Fibroblast of lung (primary cell): ENCODE measurements at places on chromosomes 11 and 22.

DNA sequence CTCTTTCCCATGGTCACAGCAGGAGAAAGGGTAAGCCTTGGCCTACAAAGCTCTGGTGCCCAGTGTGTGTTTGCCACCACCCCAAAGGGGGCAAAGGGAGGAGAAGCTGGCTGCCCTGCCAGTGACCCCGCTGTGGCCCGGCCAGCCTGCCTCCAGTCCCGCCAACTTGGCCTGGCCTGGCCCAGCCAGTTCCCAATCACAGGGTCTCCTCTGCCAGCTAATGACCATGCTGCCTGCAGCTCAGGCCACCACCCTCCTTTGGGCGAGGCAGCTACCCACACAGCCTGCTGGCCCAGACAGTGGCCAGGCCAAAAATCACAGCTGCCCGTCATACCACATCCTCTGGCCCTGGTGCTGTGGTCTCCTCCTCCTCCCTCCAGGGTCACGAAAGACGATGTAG lies 5.1 kb downstream of the GDPD5 start:
- no peak for DNase-seq
- H3K27ac ChIP-seq, result no peak overlapping the region
- no peaks in the 10 kb centered on the region for H3K36me3 ChIP-seq
- H3K4me1 ChIP-seq, result no peaks in the 10 kb centered on the region

DNA sequence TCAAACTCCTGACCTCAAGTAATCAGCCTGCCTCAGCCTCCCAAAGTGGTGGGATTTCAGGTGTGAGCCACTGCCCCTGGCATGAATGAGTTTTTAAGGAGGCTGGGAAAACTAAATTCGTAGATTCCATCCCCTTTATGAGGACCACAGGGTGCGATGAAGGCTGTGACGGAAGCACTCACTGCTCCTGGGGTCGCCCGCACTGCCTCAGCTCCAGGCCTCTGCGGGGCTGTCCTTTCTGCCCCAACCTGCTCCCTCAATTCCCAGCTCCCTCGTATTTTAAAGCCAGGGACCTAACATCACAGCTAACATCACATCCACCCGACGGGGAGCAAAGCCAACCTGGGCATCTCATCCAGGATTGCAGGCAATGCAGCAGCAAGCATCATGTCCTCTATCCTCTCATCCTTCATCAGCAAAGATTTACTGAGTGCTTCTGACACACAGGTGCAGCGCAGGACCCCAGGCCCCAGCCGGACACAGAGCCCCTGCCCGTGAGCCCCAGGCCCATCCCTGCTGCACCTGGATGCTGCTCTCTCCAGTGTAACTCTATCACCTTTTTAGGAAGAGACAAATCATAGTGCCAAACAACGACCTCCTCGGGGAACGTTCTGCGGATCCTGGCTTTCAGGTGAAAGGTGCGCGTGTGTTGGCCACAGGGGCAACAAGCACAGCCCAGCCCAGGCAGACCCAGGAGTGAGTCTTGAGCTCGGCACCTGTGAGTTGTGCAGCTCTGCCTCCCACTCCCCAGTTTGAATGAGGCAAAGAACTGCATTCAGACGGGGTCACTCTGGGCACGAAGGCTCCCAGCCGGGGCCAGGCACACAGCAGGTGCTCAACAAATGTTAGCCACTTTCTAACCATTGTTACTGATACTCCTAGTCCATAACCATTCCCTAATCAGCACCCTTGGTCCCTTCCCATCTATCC lies 134.3 kb downstream of the CRYBB2 start:
- H3K27ac ChIP-seq, result no peak overlapping the region
- H3K27me3 ChIP-seq, result no peaks in the 10 kb centered on the region
- H3K4me3 ChIP-seq, result no peak overlapping the region
- H3K4me1 ChIP-seq, result no peaks in the 10 kb centered on the region
- no peak for DNase-seq
- peaks cover 8% of the 10 kb centered on the region for H3K36me3 ChIP-seq

DNA sequence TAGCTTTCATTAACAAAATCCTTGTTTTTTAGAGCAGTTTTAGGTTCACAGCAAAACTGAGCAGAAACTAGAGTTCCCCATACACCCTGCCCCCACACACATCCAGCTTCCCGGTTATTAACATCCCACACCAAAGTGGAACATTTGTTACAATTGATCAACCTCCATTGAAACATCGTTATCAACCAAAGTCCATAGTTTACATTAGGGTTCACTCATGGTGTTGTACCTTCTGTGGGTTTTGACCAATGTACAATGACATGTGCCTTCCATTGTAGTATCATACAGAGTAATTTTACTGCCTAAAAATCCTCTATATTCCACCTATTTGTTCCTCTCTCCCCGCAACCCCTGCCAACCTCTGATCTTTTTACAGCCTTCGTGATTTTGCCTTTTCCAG lies 28.5 kb downstream of the PRDM11 start:
- H3K27ac ChIP-seq, result no peak overlapping the region
- H3K4me1 ChIP-seq, result peaks cover 1% of the 10 kb centered on the region
- H3K27me3 ChIP-seq, result peaks cover 2% of the 10 kb centered on the region
- no peak overlapping the region for H3K4me3 ChIP-seq
- H3K36me3 ChIP-seq, result no peaks in the 10 kb centered on the region

- H3K4me3 ChIP-seq, result no peak overlapping the region
- no peaks in the 10 kb centered on the region for H3K27me3 ChIP-seq
- no peak overlapping the region for H3K27ac ChIP-seq
- no peaks in the 10 kb centered on the region for H3K4me1 ChIP-seq
These were observed 8.9 kb downstream of the SIDT2 start for GRCh38 chr11:117187428-117187798.

DNA sequence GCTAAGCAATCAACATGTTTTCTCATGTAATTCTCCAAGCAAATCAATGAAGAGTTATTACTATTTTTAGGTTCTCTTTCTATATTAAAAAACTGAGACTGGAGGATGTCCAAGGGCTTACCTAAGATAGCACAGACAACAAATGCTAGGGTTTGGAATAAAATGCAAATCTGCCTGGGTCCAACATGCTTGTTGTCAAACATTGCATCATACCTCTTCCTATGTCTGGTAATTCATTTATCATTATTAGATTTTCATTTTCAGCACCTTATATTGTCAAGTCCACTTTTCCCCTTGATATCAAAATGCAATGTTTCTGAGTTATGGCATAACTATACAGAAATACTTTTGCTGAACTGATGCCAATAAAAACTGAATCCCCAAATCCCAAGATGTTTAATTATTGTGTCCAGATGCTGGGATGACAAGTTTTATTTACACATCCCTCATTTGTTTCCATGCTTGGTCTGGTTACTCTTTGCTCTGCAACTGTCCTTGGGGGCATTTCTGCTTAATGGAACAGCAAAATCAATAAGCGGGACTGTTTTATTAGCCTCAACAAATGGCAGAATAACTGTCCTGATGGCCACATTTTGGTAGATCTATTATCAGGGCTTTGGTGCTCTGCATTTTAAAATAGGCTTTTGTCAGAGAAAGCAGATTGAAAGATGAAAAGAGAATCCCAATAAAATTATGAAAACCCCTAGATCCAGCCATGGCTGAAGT lies 86.0 kb downstream of the C11orf87 start:
- H3K27me3 ChIP-seq, result no peaks in the 10 kb centered on the region
- H3K4me1 ChIP-seq, result no peaks in the 10 kb centered on the region
- H3K4me3 ChIP-seq, result no peak overlapping the region
- H3K36me3 ChIP-seq, result no peaks in the 10 kb centered on the region
- no peak for DNase-seq
